Activated gamma-delta T cell treated with anti-CD3 and anti-CD28 coated beads, Interleukin-2, amount 50 U/mL, for 16 hours (primary cell): ENCODE measurements at places on chromosomes 7 and 10.

- DNase-seq: no peak
Measured at GRCh38 chr7:50954716-50955115, 172.0 kb upstream of the GRB10 start.

DNA sequence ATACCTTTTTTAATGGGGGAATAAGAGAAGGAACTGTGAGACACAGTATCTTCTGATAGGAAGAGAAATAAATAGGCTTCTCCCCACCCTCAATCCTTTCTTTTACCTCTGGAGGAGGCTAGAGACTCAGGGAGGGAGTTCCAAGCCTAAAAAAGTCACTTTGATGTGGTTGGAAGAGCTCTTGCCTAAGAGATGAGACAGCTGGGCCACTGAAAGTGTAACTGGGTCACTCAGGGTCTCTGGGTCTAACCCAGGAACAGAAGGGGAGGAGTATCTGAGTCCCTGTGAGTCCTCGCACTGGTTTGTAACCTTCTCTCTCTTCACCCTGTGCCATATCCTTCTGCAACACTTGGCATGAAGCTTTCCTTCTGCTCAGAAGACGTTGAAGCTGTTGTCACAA lies 222.9 kb upstream of the AGK start:
- no peak for DNase-seq

- DNase-seq: no peak
Measured at GRCh38 chr7:71488308-71488707, 356.4 kb downstream of the GALNT17 start.

- DNase-seq: peak; percentile 84
Measured at GRCh38 chr7:134458806-134459698, at the start of gene AKR1B1. Gene AKR1B1 (minus strand): TSS chr7:134459100. CDS start chr7:134459062, 38 bp downstream.

GRCh38 chr10:104259999-104260774 lies 5.5 kb downstream of the GSTO1 start:
- DNase-seq: no peak

DNA sequence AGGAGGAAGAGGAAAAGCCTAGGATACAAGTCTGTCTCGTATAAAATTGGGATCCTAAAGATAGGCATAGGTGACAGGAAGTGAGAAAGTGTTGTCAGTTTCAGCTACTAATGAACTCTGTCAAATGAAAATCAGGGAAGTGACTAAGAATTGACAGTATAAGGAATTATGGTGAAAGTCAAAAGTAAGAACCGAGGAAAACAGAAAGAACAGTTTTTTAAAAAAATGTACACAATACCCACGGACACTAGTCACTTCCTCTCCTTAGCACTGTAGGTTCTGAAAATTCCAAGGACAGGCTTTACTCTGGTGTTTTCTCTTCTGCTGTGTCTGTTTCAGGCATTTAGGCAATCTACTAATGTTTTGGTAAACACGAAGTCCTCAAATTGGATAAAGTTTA lies 42.3 kb downstream of the ATAD1 start:
- DNase-seq: no peak

GRCh38 chr7:55569269-55569663 lies 3.0 kb downstream of the VOPP1 start:
- no peak for DNase-seq

GRCh38 chr7:108037741-108038140 lies 34.8 kb upstream of the LAMB1 start:
- no peak for DNase-seq

DNA sequence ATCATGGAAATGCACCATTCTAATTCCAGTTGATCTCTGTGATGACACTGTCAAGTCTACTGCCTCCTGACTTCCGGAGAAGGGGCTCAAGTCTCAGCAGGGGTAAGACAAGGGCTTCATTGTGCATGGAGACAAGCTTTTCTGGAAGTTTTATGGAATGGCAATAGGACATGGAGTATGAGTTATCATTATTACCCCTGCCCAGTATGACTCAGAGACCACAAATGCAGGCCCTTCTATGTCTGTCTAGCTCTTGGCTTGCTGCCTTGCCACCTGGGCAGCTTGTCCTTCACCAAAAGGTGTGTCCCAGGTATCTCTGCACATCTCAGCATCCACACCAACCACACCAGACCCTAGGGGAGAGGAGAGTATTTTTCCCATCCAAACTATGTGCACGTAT lies 34.9 kb upstream of the KIAA1217 start:
- DNase-seq: no peak

- DNase-seq: no peak
Measured at GRCh38 chr7:41948503-41948902, 245.6 kb upstream of the INHBA start.

- peak; percentile 46 for DNase-seq
Measured at GRCh38 chr7:151038951-151039849, 9.1 kb upstream of the ASIC3 start.

GRCh38 chr10:43035800-43036199 lies 41.1 kb upstream of the RET start:
- DNase-seq: no peak

DNA sequence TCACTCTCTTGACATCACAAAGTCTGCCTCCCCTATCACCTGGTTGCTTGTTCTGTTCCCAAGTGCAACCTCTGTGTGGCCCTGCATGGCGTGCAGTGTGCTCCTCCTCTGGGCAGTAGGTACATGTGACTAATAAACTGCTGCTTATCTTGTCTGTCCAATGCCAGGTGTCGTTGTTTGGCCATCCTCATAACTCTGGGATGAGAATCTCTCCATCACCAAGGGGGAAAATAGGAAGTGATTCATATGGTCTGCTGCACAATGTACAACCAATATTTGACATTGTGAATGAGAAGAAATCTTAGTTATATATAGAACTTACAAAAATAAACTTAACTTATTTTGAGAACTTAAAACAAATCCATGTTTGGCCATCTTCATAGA lies 135.2 kb downstream of the INHBA start:
- DNase-seq: no peak

DNA sequence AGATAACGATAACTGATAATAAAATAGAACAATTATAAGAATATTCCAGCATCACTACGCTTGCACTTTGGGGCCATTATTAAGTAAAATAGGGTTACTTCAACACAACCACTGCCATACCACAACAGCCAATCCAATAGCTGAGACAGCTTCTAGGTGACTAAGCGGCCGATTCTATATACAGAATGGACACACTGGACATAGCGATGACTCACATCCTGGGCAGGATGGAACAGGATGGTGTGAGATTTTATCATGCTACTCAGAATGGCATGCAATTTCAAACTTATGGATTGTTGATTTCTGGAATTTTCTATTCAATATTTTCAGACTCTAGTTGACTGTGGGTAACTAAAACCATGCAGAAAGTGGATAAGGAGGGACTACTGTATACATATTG lies 920.9 kb downstream of the LRMDA start:
- DNase-seq: no peak

- DNase-seq: no peak
Measured at GRCh38 chr10:132618158-132618919, 80.8 kb downstream of the INPP5A start.

- DNase-seq: no peak
Measured at GRCh38 chr10:80480852-80481251, 26.7 kb downstream of the TSPAN14 start.

DNA sequence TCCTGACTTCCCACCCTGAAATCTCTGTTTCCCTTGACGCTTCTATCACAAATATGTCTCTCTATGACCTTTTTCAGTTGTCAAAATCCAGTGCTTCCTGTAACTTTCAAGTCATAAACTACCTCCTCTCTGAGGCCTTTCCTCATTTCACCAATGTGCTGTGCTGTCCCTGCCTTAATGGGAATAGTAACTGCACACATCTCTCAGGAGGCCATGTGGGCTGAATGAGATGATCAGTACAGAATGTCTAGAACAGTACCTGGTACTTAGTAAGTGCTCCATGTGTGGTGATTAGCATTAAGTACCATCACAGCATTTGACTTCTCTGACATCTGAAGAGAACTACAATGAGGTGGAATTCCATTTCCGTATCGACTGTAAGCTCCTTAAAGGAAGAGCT lies 588.5 kb downstream of the KCNMA1 start:
- no peak for DNase-seq

- DNase-seq: no peak
Measured at GRCh38 chr10:126634911-126635310, 35.6 kb downstream of the C10orf90 start.

DNA sequence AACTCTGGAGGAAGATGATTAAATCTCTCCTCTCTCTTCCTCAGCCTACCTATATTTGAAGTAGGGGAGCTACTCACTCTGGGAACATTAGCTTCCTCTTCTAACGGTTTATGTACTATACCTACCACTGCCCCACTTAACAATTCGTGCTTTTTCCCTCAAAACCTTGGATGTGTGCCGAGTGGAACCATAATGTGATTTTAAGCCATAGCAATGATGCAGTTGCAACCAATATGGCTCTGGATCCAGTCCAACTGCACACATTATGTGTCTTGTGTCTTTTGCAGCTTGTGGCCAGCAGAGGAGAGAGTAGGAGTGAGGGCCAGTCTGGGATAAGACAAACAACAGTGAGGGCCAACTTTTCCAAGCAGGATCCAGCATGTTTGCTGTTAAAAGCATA lies 170.7 kb downstream of the GATA3 start:
- no peak for DNase-seq

GRCh38 chr7:23746629-23747028 lies 36.6 kb downstream of the STK31 start:
- DNase-seq: no peak

- no peak for DNase-seq
Measured at GRCh38 chr10:120394446-120394845, 62.6 kb upstream of the PLPP4 start.

- DNase-seq: no peak
Measured at GRCh38 chr10:99395750-99396445, 34.5 kb downstream of the GOT1 start.

GRCh38 chr7:37357637-37357996 lies 91.0 kb downstream of the ELMO1 start:
- no peak for DNase-seq
